ENCODE measurements at places on chromosomes 2 and 18.

DNA sequence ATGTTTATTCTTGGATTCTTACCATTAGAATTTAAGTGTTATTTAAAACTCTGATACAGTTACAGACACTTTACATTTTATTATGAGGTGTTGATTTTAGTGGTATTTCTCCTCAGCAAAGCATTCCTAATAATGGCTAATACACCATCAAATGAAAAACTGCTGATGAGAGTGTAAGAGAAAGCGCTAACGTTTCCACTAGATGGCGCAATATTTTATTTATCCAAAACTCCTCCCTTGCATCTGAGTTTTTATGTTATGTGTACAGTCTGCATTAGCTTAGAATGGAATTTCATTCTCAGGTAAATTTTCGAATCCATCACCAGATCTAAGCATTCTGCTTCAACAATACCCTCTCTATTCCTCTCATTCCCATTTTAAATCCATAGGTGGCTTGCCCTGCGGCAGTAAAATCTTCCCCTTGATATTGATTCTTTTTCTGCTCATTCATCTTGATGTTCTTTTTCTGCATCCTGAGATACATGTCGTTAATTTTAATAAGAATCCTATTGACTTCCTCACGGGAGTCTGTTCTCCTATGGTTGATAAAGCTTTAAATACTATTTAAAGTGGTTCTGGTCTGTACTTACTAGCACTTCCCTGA, 53.9 kb downstream of the PRKRA start:
- peak; percentile 88 for DNase-seq

DNA sequence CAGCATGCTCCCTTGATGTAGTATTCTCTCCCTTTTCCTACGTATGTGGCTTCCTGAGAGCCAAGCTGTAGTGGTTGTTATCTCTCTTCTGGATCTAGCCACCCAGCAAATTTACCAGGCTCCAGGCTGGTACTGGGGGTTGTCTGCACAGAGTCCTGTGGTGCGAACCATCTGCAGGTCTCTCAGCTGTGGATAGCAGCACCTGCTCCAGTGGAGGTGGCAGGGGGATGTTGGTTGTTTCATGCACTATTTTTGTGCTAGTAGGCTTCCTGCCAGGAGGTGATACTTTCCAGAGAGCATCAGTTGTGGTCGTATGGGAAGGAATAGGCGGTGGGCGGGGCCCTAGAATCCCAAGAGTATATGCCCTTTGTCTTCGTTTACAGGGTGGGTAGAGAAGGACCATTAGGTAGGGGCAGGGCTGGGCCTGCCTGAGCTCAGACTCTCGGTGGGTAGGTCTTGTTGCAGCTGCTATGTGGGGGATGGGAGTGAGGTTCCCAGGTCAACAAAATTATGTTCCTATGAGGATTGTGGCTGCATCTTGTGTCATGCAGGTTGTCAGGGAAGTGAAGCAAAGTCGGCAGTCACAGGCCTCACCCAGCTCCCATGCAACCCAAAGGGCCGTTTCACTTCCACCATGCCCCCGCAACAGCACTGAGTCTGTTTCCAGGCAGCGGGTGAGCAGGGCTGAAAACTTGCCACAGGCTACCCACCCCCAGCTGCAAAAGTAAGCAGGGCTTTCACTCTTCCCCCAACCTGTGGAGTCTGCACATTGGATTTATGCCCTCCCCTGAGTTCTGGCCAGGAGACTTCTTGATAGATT, 1139.5 kb downstream of the BCL11A start:
- DNase-seq = no peak

DNA sequence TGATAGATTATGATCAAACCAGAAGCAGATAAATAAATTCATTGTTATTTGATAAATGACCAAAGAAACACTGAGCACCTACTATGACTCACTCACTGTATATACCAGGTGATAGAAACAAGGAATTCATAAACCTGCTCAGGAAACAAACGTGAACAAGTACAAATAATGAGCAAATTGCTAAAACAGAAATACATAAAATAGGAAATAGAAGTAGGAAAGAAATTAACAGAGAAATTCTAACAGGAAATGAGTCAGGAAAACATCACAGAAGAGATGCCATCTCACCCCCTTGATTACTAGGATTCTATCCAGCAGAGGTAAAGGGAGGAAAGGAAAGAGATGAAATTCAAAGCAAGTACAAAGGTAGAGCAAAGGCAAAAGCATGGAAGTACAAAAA, 31.3 kb downstream of the EXOC6B start:
- no peak for DNase-seq

DNA sequence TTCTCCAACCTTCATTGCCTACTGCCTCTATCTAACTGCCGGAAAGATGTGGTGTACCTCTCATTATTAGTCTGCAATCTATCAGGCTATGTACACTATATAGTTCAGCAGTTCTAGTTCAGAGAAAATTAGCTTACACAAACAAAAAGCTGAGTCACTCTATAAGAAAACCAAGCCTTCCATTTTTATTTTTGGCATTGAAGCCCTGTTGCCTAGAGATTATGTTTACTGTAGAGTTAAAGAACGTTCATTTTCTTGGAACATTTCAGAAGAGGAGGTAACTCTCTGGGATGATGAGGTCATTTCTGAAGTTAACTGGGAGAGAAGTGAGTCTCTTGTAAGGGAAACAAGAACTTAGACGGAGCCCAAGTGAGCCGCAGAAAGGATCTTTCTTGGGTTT, 133.5 kb downstream of the FAM124B start:
- DNase-seq = no peak

GRCh38 chr2:44130441-44130840, 38.2 kb upstream of the PPM1B start:
- peak; percentile 41 for DNase-seq

- DNase-seq = no peak
These were observed 3.4 kb downstream of the GEN1 start for GRCh38 chr2:17757321-17757720.

GRCh38 chr2:186862869-186863709, 14.1 kb upstream of the ZSWIM2 start:
- DNase-seq = peak; percentile 63

DNA sequence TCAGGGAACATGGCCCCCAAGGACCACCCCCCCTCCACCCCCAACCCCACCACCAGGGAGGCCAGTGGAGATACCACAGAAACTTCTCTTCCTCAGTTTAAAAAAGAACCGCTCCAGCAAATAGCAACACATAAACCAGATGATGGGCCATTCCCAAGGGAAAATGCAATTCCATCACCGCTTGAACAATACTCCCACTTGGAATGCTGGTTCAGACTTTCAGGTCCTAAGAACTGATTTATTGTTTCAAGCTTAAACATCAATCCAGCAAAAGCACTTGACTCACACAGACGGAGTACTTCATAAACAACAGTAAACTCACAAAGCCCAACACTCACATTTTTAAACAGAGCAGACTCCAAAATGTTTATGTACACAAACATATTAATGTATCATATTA, 6.9 kb downstream of the HDAC4 start:
- no peak for DNase-seq

DNA sequence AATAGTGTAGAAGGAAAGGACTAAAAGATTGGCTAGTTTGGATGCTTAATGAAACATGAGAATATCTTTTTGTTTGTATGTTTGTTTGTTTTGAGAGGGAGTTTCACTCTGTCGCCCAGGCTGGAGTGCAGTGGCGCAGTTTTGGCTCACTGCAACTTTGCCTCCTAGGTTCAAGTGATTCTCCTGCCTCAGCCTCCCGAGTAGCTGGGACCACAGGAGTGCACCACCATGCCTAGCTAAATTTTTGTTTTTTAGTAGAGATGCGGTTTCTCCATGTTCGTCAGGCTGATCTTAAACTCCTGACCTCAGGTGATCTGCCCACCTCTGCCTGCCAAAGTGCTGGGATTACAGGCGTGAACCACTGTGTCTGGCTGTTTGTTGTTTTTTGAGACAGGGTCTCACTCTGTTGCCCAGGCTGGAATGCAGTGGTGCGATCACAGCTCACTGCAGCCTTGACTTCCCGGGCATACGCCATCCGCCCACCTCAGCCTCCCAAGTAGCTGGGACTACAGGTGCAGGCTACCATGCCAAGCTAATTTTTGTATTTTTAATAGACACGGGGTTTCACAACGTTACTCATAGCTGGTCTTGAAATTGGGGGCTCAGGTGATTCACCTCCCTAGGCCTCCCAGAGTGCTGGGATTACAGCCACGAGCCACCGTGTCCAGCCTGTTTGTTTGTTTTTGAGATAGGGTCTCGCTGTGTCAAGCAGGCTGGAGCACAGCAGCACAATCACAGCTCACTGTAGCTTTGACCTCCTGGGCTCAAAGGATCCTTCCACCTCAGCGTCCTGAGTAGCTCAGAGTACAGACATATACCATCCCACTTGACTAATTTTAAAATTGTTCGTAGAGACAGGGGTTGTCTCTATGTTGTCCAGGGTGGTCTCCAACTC, 209.2 kb downstream of the MYCN start:
- DNase-seq = no peak

DNA sequence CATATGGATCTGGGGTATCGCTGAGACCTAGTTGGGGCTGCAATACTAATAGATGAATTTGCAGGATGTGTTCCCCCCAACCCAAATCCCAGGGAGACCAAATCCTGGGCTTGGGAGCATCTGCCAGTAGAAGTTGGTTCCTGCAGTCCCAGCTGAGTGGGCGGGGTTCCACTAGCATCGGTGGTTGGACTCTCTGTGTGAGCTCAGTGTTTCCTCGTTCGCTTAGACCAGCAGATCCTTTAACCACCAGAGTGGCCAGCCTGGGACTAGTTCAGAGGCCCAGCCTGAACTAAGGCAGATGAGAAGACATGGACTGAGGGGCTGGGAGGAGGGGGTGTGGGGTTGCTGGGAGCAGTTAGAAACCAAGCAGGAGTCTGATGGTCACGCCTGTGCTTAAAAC, 40.7 kb downstream of the PCARE start:
- DNase-seq = no peak

- no peak for DNase-seq
These were observed 58.4 kb upstream of the GREB1L start for GRCh38 chr18:21183670-21184069.

GRCh38 chr18:58314284-58314683, 270.3 kb downstream of the NEDD4L start:
- no peak for DNase-seq

DNA sequence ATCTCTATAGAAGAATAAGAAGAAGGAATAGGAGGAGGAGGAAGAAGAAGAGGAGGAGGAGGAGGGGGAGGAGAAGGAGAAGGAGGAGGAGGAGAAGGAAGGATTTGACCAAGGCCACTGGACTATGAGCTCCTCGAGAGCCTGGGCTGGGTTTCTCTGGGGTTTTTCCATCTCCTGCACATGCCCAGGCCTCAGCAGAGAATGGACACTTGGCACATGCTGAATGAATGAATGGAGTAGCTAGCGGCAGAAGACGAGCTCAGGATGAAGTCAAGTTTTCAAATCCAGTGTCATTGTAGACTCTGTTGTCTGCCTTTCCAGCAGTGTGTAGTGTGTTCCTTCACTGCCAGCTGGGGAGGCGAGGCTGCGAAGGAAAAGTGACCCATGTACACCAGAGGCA, 2.2 kb downstream of the MYO7B start:
- DNase-seq = no peak

DNA sequence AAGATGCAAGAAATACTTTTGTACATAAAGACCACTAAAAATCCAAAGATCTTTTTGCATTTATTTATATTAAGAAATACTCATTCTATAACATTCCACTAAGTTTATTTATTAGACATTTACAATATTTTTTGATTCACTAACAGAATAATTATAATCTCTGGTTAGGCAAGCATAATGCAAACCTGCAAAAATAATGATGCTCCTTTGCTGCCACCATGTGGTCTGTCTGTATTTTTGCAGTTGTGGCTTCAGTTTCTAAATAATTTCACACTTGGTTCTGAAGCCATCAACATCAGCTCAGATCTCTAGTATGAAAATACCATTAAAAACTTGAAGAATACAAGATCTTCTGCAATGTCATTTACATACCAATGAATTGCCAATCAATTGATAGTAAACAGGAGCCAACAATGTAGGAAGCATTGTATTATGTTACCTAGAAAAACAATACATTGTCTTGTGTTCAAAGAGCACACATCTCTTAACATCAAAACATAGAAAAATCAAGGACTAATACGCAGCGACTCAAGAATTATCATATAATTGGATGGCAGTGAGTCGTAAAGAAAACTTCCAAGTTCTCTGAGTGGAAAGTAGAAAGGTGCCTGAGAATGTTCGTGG, 28.8 kb upstream of the WDR75 start:
- DNase-seq = peak; percentile 75

GRCh38 chr2:125471963-125472362, 1184.0 kb upstream of the GYPC start:
- DNase-seq = no peak

DNA sequence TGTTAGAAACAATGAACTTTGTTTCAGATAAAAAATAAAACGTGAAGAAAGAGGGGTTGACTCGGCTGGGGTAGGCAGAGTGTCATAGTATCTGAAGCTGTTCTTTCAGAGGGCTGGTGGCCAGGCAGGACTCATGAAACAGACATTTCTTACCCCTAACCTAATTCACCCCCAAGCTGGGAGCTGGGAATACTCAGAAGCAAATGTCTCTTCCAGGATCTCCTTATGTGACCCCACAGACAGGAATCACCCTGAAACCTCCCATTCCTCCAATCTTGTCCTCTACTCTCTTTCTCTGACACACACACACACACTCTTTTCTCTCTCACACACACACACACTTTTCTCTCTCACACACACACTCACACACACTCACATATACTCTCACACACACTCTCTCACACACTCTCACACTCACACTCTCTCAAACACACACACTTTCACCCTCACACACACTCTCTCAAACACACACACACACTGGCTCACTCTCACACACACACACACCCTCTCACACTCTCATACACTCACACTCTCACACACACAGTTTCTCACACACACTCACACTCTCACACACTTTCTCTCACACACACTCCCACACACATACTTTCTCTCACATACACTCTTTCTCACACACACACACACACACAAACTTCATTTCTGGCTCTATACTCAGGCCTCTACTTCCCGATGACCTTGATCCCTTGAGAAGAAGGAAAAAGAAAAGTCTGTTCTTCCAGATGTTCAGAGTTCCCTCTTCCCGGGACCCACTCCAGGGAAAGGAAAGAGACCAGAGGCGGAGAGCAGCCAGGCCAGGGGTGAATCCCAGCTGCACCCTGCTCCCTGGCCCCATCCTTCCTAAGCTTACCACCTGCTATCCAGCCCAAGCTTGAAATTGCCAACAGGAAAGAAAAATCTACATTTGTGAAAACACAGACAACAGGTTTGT, 167.7 kb downstream of the TXNL1 start:
- DNase-seq = no peak

DNA sequence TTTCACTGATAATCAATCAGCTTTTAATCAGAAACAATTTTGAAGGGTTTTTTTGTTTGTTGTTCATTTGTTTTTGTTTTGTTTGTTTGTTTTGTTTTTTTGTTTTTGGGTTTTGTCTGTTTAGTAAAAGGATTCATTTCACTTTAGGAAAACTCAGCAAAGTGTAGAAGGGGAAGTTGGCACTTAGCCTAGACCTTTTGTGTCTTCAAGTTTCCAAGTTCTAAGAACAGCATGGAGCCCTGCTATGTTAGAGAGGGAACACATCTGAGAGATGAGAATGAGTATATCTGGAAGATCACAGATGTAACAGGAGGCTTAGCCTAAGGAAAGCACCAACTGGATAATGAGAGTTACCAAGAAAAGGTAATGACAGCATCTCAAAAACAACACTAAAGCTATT, 501.5 kb downstream of the ERBB4 start:
- no peak for DNase-seq

GRCh38 chr2:28247290-28247689, 145.4 kb upstream of the FOSL2 start:
- no peak for DNase-seq

- no peak for DNase-seq
These were observed 180.2 kb downstream of the OSR1 start for GRCh38 chr2:19178175-19178574.

GRCh38 chr18:6413579-6414117, 1.1 kb downstream of the L3MBTL4 start:
- peak; percentile 17 for DNase-seq
